ENCODE measurements at places on chromosomes 5 and 9.

DNA sequence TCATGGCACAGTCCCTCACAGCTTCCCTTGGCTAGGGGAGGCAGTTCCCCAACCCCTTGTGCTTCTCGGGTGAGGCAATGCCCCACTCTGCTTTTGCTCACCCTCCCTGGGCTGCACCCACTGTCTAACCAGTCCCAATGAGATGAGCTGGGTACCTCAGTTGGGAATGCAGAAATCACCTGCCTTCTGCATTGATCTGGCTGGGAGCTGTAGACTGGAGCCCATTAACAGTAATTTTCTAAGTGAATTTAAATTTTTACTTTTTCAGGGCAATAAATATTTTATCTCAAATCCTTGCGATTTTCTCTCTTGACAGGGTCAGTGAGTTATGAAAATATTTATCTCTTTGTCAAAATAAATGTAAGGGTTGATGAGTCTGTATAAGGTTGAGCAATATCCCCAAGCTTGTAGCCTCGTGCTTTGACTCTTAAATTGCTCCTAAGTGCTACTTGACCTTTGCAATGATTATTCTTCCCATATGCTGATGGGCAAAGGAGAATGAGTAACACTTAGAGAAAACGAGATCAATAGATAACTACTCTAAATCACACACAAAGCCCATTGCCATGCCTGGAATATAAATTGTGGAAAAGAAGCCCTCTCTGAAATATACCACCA, 82.1 kb upstream of the MOCS2 start:
- no peak for DNase-seq

DNA sequence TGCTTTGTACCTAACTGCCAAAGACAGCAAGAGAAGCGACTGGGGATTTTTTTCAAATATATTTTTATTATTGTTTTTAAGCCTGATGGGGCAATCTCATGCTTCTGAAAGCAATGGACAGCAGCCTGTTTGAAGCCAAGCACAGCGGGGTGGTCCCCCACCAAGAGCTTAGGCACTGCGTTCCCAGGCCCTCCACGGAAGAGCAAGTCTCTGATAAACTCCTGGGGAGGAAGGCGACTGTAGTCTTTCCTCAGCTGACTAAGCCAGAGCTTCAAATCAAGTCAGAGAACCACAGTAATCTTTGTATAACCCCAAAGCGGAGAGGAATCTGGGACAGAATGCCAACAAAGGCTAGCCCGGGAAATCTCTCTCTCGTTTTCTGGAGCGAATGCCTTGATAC, 54.4 kb downstream of the ARSB start:
- DNase-seq: no peak

DNA sequence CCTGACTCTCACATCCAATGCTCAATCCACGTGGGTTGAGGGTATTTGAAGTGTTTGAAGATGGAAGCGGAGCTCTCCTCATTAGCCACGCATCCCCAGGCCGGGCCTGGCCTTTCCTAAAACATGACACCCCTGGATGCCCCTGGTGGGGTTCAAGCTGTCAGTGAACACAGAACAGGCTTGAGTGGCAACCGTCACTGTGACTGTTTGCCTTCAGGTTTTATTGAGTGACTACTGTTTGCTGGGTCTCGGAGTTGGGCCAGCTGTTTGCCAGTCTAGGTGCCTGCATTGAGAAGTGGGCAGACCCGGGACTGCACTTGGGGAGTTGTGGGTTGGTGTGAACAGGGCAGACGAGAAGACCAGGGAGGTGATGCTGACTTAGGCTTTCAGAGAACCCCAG, 7.8 kb upstream of the OLFM1 start:
- DNase-seq: no peak

DNA sequence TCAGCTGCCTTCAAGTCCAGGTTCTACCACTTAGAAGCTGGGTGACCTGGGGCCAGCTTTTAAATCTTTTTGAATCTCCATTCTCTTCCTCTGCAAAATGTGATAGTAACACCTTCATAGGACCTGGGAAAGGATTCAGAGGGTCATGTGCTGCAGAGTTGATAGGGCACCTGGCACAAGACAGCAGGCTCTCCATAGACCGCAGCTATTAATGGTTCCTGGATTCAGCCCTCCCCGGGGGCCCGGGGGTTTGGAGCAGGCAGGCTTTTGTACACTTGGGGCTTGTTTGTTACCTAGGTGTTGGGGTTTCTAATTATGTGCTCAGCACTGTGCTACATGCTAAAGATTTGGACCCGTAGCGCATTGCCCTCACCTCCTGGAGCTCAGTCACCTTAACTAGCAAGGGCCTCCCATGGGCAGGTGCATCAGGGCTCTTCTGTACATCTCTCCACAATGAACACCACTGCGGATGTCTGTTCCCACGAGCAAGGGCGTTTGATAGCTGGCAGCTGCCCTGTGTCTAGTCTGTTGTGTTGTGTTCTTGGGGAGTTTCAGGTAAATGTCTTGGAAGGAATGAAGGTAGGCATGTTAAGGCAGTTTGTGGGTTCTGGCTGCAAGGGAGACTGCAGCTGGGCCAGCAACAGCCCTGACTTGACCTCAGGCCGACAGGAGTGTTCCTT, 12.1 kb downstream of the PRRC2B start:
- peak; percentile 59 for DNase-seq

- no peak for DNase-seq
Observed at GRCh38 chr9:126927419-126927818, 12.8 kb downstream of the RALGPS1 start.

DNA sequence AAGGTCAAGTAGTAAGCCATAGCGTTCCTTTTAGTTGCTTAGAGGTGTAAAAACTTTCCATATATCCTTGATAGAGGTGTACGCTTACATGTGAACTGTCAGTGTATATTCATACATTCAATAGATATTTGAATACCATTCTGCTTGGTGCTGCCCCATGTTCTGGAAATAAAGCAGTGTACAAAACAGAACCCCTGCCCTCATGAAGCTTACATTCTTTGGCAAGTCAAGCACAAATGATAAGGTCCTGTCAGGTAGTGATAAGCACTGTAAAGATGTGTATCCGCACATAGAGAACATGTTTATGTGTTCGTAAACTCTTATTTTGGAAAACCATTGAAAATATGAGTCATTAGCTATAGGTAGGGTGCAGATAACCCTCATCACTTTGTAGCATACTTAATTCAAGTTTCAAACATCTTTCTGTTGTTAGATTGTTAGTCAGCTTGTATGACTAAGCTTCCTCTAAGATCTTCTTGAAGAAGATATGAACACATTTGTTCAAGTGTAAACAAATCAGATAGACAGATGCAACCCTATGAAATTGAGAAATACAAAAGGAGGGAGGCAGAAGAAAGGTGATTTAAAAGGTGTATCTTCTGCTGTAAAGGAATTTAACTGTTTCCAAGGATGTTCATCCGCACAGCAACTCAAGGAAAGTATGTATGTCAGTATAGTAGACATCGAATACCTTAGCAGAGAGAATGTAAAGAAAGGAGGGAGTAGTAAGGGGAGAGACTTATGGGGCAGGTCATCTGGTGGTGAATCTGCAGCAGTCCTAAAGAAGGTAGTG, 1.6 kb downstream of the GTF3C4 start:
- no peak for DNase-seq

- DNase-seq: no peak
Observed at GRCh38 chr5:157072508-157072907, 13.6 kb upstream of the HAVCR1 start.

DNA sequence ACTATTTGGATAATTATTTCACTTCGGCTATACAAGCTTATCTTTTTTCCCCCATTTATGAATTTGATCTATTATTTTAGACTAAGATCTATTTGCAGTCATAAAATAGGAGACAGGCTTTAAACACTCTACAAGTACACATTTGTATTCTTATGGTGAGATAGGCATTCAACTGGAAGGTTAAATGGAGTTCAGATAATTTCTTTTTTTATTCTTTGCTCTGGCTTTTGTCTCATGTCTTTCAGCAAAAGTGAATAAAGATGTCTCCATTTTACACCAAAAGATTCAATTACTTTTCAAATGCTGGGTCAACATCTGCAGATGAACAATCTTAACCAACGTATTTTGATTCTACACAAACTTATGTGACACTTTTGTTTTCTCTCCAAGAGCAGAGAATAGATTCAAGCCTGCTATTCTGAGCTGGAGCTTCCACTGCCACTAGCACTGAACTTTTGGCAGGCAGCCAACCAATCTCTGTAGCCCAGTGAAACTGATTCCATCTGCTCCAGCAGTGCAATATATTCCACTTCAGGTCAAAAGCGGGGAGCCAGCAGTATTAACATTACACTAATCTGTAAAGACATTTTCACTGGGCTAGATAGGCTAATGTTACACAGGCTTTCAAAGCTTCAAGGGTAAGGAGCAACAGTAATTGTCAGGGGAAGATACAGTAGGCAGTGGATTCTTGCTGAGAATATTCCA, 452.0 kb upstream of the ZNF608 start:
- peak; percentile 3 for DNase-seq

DNA sequence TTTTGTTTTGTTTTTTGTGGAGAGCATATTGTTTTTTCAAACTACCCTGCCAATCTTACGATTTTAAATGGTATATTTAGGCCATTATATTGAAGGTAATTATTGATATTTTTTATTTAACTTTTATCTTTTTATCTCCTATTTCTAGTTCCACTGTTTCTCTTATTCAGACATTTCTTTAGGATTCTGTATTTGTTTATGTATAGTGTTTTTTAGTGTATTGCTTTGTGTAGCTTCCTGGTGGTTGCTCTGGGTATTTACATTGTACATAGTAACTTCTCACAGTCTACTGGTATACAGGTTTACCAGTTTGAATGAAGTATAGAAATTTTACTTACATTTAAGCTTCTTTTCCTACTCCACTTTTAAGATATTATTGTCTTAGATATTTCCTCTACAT, 63.2 kb downstream of the ERCC6L2 start:
- no peak for DNase-seq

- no peak for DNase-seq
Observed at GRCh38 chr5:138542180-138542955, 668 bp downstream of the ETF1 start.

DNA sequence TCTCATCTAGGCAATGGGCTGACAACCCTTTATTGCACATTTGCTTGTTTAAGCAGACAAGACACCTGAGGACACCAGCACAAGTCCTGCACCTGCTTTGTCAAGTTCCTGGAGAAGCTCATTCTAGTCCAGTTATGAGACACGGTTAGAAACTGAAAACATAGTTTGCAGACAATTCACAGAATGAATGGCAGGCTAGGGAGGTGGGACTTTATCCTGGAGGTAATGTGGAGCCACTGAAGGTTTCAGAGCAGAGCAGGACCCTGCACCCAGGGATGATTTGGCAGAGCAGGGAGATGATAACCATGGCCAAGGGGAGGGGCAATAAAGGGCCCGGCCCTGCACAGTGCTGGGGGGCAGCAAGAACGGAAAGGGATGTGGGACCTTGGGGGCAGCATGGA, 50.7 kb upstream of the SLC25A51 start:
- no peak for DNase-seq

- DNase-seq: no peak
Observed at GRCh38 chr5:149800633-149801032, 70.5 kb downstream of the PPARGC1B start.

DNA sequence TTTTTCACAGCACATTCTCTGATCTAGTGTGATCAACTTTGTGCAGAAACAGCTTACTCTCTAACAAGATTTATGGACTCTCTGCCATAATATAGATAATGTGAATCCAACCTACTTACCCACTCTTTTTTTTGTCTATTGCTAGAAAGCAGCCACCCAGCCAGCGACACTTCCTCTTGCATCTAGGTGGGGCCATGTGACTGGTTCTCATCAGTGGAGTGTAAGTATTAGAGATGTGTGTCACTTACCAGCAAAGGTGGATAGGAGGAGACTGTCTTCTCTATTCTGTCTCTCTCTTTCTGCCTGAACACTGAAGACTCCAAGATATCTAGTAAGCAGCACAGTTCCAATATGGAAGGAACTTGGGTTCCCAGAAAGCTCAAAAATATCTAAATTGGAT, 174.8 kb downstream of the MCTP1 start:
- DNase-seq: no peak

DNA sequence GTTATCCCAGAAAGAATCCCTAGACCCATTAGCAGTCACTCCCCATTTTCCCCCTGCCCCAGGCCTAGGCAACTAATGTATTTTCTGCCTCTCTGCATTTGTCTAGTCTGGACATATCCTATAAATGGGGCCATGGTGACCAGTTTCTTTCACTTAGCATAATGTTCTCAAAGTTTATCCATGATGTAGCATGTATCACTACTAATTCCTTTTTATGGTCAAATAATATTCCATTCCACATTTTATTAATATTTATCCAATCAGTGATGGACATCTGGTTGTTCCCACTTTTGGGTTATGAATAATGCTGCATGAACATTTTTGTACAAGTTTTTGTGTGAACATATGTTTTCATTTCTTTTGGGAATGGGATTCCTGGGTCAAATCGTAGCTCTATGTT, 1.5 kb downstream of the FCHO2 start:
- no peak for DNase-seq

GRCh38 chr9:130268521-130269211, 3.1 kb downstream of the HMCN2 start:
- DNase-seq: no peak

- DNase-seq: peak; percentile 64
Observed at GRCh38 chr5:170225326-170226128, 7.3 kb upstream of the C5orf58 start.

GRCh38 chr5:89948977-89949376, 460.6 kb downstream of the CETN3 start:
- DNase-seq: no peak

DNA sequence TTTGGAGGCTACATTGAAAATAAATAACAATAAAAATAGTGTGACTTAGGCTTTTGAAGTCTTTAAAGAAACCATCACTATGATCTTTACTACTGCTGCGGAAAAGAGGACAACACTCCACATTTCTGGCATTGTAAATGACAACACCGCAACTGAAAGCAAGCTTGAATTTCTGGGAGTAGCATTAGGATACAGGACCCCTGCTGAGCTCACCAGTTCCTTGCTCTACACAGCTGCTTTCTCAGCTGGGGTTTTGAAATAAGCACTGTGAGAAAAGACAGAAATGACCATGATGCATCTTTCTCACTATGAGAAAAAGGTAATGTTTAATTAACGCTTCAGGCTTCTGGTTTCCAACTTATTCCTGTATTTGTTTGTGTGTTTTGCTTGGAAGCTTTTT, 168.0 kb downstream of the TAF11L14 start:
- no peak for DNase-seq

DNA sequence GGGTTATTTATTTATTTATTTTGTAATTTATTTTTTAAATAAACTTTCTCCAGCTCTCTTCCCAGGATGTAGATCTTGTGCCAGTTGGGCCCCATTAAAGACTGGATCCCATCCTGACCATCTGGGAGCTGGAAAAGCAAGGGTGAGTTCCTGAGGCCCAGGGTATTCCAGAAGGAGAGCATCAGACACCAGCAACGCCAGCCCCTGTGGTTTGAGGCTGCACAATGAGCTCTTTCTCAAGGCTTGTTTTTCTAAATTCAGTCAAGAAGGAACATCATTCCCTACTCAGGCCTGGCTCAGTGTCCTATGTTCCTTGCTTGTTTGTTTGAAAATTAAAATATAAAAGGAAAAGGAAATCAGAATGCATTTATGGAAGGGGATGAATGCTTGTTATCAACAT, 313.3 kb downstream of the EBF1 start:
- DNase-seq: no peak

GRCh38 chr5:1830571-1831228, 29.5 kb downstream of the NDUFS6 start:
- no peak for DNase-seq

GRCh38 chr5:77882670-77883257, 106.6 kb upstream of the TBCA start:
- peak; percentile 7 for DNase-seq
